ENCODE measurements at places on chromosomes 2 and 18.

DNA sequence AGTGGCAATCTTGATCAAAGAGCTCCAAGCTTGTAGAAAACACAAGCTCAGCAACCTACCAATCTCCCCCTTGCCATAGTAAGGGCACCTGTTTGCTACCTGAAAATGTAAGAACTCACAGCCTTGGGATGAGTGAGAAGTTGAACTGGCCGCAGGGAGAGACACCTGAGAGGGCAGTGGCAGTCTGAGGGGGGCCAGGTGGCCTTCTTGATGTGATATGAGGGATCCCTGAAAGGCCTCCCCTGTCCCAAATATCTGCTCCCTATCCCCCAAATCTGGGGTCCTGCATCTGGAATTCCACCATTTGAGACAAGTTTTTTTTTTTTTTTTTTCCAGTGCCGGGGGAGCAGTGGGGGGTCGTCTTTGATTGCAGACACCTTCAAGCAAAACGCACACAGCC, 230.2 kb upstream of the SMAD2 start:
- no peak for DNase-seq

DNA sequence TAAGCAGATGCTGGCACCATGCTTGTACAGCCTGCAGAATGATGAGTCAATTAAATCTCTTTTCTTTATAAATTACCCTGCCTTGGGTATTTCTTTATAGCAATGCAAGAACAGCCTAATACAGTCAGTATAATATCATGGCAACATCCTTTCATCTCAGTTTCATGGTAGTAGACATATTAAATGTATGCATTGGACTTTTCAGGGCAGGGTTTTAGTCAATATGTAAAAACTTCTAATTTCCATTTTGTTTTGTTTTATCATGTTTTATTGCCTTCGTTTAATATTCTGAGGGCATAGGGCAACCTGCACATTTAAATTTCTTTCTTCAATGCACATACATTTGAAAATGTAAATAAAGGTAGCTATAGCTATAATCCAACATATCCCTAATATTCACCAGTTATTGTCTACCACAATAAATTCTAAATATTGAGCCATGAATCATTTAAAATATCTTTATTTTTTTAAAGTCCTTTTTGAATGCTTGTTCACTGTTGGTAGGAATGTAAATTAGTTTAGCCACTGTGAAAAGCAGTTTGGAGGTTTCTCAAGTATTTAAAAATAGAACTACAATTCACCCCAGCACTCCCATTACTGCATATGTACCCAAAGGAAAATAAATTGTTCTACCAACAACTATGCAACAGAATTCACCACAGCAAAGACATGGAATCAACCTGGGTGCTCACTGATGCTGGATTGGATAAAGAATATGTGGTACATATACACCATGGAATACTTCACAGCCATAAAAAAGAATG, 41.8 kb upstream of the GRB14 start:
- DNase-seq: no peak

DNA sequence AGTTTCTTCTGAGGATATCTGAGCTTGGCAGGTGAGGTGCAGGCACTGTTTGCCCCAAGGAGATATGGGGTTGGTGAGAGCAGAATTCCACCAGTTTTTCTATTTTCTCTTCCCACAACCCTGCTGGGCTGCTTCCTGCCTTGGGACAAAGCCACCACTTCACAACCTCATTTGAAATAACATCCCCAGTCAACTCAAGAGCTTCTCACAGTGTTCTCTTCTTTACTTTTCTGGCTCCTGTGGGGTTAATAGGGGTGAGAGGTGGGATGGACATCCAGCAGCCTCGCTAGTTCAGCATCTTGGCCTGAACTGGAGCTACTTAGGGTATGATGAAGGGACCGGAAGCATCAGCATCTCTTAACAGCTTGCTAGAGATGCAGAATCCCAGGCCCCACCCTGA, 106.3 kb downstream of the SLC4A3 start:
- no peak for DNase-seq

DNA sequence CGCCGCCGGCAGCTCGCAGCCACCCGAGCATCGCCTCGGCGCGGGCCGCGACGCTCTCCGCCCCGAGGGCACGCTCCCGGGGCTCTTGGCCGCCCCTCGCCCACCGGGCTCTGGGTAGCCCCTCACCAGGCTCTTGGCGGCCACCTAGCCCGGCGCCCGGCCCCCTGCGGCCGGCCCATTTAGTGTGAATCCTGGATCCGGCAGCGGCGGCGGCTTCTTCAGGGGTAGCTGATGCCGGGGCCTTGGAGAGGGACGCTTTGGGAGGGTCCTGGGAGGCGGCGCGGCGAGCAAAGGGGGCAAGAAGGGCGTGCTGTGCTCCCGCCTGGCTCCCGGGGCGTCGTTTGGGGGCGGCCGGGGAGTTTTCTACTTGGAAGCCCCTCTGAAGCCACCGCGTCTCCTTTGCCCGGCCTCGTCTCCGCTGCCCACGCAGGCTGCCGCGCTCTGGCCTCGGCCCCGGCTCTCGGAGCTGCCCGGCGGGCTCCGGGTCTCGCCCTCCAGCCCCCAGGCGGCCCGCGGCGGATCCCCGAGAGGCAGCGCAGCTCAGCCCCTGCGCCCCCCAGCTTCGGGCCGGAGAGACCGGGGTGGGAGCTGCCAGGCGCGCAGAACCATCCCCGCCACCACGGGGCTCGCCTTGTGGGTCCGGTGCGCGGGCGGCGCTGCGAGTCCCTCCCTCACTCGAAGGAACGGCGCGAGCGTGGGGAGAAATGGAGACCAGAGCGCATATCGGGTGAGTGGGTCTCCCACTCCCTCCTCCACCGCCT, 509 bp downstream of the PIEZO2 start:
- no peak for DNase-seq

- DNase-seq: no peak
These were observed 195.8 kb upstream of the RBMS1 start for GRCh38 chr2:160689441-160689840.

Data from CD4-positive, alpha-beta T cell treated with Interleukin-6 at 100 ng/mL for 8 hours (primary cell).